ENCODE measurements at places on chromosomes 13 and 19. TPM values are rescaled to one million over a fixed set of nuclear protein-coding genes. Genes with fewer than 3 reads are reported as not detected.

GRCh38 chr19:46616631-46617322 is 8.1 kb downstream of the PTGIR start:
- no peak for DNase-seq

The CLIP3 gene
- 65.4 TPM for polyA plus RNA-seq

The CDX2 gene
- not detected for polyA plus RNA-seq

GRCh38 chr13:103067751-103068555 is 1.7 kb upstream of the SLC10A2 start:
- DNase-seq = peak; percentile 15

DNA sequence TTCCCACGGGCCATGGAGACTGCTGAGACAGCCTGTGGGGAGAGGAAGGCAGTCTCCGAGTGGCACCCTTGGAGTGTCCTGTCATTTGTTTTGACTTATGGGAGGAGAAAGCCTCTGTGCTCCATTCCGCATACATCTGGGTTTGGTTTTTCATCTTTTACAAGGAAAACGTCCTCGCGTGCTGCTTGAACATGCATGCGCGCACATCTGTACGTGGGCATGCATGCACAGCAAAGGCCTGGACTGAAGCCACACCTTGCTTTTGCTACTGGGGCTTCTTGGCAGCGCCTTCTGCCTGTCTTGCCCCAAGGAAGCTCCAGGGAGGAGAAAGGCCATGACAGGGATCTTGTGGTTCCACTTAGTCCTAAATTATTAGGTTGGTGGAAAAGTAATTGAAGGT is 44.0 kb downstream of the SUGP2 start:
- DNase-seq = no peak

The IFNL3 gene
- not detected for polyA plus RNA-seq

- DNase-seq = no peak
These were observed 8.7 kb downstream of the LRCH1 start for GRCh38 chr13:46561691-46562090.

DNA sequence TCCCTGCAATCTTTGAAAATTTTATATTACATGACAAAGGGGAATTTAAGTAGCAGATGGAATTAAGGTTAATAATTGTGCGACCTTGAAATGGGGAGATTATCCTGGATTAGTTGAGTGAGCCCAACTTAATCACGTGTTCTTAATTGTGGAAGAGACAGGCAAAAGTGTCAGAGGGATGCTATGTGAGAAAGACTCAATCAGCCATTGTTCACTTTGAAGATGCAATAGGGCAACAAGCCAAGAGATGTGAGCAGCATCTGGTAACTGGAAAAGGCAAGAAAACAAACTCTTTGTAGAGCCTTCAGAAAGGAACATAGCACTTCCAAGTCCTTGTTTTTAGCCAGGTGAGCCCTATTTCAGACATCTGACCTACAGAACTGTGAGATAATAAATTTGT is 247.7 kb downstream of the SLITRK1 start:
- no peak for DNase-seq

The DAND5 gene
- not detected for polyA plus RNA-seq

DNA sequence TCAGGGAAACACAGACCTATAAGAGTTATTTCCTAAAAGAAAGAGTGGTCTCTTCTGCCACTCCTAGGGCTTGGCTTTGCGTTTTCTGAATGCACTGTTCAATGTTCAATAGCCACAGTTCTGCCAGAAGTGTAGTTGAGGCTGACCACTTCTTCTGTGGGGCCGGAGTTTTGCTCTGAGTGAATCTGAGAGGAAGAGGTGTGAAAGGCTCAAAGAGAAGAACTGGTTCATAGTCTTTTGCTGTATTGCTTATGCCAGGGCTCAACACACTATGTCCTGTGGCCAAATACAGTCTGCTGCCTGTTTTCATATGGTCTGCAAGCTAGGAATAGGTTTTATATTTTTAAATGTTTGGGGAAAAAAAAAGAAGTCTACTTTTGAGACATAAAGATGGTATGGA is 128.2 kb downstream of the STOML3 start:
- DNase-seq = no peak

Measured in right renal pelvis (tissue), 4 donors.